ENCODE measurements at places on chromosomes 4 and X. TPM values are rescaled to one million over a fixed set of nuclear protein-coding genes. Genes with fewer than 3 reads are reported as not detected.

The SMIM43 gene
- polyA plus RNA-seq: 2.4 TPM

The EIF4E gene
- polyA plus RNA-seq: 31.7 TPM

The KCNIP4 gene
- 4.0 TPM for polyA plus RNA-seq

DNA sequence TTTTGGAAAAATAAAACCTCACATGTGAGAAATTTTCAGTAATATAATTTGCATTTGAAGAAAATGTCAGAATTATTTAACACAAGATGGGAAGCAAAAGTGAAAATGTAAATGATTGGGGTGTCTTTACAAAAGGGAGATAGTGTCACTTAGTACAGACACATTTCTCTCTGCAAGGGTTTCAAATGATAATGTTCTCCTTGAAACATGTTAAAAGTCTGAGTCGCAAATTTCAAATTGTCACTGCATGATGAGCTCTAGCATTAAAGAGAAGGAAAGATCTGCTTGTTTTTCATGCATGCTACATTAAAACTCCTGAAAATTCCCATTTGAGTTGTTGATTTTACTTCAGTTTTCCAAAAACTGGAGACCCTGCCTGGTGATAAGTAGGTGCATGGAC lies 122.0 kb upstream of the LDB2 start:
- DNase-seq: no peak

Measured in brain (organoid and tissue), 16 donors.